ENCODE measurements at places on chromosomes 7 and 10.

GRCh38 chr10:127081851-127082345 lies 114.5 kb downstream of the INSYN2A start:
- no peak for DNase-seq

DNA sequence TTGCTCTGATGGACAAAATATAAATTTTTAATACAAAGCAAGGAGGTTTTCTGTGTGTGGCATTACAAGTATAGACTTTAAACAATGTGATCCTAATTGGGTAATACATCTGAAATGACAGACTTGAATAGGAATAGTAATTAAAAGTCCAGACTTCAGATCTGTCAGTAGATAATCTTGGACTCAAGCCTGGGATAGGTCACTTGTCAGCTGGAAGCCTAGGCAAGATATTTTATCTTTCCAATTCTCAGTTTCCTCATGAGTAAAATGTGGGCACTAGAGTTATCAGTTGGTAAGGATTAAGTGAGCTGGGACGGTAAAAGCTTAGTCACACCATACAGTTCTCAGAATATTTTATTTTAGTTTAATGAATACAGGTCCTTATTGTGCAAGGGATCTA lies 10.4 kb upstream of the ZMYND11 start:
- no peak for DNase-seq

DNA sequence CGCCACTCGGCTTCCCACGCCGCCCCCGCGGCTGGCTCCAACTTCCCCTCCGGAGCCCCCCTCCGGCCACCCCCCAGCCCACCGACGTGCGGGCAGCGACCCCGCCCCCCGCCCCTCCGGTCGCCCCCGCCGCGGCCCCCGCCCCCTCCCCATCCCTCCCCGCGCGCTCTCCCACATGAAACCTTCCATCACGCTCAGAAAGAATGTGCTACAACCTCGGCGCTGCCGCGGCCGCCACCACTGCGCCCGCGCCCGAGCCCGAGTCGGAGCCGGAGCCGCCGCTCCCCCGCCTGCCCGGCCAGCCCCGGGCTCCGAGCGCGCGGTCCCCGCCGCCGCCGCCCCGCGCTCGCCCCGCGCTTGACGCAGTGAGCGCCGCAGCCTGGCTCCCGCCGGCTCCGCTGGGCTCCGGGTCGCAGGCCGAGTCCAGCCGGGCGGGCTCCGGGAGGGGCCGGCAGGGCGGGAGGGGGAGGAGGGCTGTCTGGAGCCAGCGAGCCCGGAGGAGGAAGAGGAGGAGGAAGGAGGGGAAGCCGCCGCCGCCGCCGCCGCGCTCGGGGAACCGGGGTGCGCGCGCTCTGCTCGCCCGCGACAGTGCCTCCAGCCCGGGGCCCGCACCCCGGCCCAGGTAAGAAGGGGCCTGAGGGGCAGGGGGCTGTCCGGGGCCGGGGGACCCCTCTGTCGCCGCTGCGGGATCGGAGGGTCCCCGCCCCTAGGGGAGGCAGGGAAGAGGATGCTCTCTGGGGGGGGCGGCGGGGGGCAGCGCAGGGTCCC lies 4.3 kb upstream of the ELFN1 start:
- peak; percentile 51 for DNase-seq

GRCh38 chr10:131445623-131446022 lies 134.1 kb upstream of the TCERG1L start:
- no peak for DNase-seq

DNA sequence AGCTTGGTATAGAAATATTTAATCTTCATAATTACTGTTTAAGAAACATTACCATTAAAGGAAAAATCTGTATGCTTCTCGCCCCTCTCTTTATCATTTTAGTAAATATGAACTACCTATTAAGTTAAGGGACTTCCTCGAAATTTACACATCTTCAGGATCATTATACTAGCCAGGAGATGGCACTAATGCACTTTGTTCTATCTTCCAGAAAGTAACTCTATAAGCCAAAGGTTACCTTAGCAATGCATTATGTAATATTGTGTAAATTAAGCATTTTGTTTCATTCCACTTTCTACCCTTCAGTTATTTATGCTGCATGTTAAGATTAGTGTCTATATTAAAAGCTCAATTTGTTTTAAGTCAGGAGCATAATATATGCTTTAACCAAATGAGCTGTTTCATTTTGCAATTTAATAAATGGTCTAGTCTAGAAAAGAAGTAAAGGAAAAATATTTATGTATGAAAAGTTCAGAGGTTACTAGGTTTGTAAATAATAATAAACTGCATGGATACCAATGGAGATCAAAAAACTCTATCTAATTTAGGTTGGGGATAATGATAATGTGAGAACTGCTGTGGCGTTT lies 128.5 kb downstream of the ANKRD7 start:
- no peak for DNase-seq

DNA sequence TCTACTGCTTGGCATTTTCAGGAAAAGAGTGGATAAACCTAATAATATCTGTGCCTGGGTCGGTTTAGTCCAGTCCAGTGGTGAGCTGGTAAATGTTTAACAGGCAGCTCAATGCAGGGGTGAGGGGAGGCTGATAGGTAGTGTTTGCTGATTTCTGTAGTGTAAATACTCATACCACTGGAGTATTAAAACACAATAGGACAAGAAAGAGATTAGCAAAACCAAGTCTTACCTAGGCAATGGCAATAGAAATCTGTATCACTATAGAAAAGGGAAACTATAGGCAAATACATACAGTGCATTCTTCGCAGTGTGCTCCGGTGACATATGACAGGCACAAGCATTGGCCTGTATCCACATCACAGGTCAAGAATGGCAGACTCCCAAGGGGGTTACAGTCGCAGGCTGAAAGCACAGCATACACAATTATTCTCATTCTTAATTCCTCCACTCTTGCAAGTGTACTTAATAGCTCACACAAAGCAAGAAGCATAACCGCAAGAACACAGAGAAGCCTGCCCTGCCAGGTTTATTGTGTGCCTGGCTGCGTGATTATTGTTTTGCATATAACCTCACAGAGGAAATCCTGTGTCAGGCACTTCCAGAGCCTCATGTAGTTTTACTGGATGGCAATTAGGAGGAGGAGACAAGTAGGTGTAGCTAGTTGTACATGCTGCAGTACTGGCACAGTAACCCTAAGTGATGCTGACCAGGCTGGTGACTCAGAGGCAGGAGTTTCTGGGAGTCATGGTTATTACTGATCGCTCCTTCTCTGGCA lies 35.0 kb downstream of the LAMB4 start:
- no peak for DNase-seq

DNA sequence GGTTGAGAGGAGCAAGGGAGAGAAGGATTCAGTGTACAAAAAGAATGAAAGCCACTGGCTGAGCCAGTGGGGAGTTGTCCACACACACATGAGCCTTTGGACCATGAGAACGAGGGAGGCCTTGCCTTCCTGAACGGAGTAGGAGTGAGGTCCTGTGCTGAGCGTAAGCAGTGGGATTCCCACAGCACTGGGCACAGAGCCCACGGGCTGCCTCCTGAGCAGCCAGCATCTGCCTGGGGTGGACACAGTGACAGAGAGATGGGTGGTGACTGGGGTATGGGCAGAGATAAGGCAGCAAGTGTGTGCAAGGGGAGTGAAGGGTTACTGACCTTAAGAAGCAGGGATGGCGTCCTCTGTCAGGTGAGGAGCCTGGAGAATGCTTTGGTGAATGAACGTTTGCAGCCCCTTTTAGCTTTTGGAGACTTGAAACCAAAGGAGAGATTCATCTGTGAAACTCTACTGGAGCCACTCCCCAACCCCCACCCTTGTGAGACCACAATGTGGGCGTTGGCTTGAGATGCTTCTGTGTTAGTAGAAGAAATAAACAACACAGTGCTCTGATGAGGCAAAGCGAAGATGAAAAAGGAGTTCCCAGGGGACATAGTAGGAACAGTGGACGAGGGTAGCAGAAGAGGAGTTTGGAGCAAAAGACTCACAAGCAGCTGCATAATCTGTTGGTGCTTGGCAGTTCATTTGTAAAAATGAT lies 56.5 kb downstream of the FIGNL1 start:
- DNase-seq = peak; percentile 77

DNA sequence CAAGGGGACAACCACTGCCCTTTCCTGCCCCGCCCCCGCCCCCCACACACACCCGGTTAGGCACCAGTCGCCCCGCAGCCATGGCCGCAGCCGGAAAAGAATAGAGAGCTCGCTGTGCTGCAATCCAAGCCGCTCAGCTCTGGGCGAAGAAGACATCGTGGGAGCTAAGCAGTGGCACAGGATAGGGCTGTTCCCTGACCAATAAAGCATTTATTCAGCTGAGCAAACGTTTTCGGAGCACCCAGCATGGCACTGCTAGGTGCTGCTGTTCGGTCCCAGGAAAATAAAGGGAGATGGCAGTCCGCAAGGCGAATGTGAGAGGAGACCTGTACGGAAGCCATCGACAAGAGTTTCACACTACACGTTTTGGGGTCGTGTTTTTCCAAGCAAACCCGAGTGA lies 18.3 kb downstream of the SKIDA1 start:
- no peak for DNase-seq

DNA sequence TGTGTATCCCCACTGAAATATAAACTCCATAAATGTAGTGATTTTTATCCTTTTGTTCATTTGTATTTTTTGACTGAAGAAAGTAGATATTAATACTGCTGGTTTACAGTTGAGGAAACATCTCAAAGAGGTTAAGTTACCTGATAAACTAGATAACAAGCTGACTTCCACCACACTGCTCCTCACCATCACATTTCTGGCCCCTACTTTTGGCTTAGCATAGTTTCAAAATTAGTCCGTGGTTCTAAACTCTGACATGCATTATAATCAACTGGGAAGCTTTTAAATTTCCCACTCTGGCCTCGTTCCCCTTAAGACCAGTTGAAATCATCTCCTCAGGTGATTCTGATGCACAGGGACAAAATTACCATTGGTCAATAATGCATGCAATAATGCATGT lies 43.5 kb downstream of the ANKIB1 start:
- DNase-seq = no peak

- peak; percentile 60 for DNase-seq
Observed at GRCh38 chr7:155458111-155458877, at the start of gene EN2. EN2 (plus strand) TSS chr7:155458129; CDS start chr7:155458378, 249 bp downstream.

DNA sequence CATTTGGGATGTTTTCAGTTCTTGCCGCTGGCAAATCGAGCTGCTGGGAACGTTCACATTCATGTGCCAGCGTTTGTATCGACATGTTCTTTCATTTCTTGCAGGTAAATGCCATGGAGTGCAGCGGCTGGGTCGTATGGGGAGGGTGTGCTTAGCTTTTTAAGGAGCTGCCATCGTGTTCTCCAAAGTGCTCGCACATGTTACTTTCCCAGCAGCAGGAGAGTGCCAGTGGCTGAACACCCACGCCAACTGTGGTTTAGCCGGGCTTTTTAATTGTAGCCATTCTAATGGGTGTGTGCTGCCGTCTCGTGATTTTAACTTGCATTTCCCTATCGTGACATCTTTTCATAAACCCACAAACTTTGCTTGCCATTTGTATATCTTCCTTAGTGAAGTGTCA lies 11.6 kb upstream of the BNIP3 start:
- DNase-seq = no peak

GRCh38 chr7:96530786-96531185 lies 178.9 kb downstream of the SEM1 start:
- no peak for DNase-seq

GRCh38 chr10:27072436-27073114 lies 27.7 kb downstream of the ANKRD26 start:
- DNase-seq = no peak

- DNase-seq = no peak
Observed at GRCh38 chr10:76150876-76151288, 719.5 kb downstream of the LRMDA start.

DNA sequence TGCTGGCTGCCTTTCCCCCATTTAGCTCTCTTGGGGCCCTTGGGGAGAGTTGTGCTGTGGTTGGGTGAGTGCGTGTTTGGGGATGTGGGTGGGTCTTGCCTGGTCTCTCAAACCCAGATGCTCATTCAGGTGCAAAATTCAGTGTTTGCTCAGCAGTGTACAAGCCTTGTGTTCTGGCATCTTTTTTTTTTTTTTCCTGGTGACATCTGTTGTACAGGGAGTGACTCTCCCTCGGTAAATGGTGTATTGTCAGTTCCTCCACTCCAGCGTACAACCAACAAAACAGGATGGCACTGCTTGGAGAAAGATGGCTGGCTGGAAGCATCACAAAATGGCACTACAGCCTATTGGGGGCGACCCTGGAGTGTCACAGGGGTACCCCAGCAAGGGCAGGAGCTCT lies 75.5 kb downstream of the LRMDA start:
- DNase-seq = no peak

- DNase-seq = no peak
Observed at GRCh38 chr10:129715805-129716204, 248.3 kb downstream of the EBF3 start.

DNA sequence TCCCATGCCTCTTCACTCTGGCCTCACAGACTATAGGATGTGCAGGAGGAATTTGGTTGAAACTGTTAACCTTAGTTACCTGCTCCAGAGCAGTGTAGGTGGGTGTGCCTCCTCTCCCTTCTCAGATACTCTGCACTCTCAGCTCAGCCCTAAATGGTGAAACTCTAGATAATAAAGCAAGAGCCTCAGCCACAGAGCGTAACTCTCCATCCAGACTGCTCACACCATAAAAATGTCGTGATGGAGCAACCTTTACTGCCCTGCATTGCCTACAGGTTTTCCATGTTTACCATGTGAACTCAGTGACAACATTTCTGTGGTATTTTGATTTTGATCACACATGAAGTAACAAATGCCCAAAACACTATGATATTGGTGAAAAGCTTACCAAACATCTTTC lies 227.7 kb downstream of the CREB5 start:
- DNase-seq = no peak

DNA sequence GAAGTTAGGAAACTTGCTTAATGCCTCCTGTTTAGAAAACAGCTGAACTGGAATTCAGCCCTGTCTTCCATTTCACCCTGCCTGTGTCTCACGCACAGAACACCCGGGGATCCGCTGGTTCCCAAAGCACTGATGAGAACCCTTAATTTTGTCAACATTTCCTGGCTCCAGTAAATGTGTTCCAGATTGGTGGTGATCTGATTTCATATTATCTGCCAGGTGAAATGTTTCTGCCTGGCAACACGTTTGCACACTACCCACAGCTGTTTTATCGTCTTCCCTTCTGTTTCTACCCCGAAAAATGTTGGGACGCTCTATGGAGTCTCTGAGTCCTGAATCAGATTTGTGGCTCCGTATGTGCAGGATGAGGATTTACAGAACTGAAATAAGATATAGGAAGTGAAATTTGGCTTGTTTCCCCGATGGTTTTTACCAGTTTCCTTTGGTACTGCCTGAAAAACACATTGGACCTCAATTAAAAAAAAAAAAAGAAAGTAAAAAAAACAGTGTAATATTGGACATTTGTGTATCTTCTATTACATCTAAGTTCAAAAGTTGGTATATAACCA lies 29.0 kb downstream of the MRC1 start:
- peak; percentile 21 for DNase-seq

DNA sequence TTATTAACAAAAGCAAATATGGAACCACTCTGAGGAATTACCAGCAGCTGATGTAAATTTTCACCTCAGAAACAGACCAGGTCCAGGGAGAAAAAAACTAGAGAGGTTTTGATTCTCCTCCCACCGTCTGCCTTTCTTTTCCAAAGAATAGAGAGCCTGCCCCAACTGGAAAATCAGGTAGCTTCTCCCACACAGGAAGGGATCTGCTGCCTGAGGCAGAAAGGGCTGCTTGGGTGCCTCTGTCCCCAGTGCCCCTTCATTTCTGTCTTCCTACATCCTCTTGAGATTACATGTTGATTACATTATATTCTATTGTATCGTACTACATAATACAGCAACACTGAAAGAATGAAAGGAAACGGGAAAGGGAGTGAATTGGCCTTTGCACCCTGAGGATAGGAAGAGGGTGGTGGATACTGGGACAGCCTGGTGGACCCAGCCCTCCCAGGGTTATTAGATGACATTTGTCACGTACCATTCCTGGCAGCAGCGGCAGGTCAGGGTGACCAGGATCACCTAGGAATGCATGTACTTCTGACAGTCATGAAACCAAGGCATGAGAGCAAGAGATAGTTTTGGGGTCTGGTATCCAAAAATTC lies 8.9 kb downstream of the ST8SIA6 start:
- no peak for DNase-seq
